ENCODE measurements at places on chromosomes 3 and 15.
A peak's percentile ranks its signal among the peaks of the same experiment; 100 is the strongest.

DNA sequence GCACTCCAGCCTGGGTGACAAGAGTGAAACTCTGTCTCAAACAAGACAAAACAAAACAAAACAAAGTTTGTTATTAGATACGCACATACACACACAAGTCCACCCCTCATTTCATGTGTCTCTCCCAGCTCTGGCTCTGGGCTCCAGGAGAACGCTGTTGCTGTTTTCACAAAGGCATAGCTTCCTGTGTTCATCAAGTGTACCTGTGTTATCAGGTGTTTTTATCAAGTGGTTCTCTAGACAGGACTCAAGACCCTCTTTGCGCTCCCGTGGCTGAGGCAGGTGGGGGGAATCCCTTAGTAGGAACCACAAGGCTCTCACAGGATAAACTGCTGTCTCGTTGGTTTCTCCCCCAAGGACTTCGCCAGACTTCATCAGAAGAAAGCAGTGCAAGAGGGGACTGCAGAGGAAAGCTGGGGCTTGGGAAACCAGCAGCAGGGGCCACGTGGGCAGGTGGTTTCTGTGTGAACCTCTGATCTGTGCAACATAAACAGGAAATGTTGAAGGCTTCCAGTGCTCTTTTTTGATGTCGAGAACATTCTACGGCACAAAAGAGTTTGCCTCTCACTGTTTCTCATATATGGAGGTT lies 6.9 kb upstream of the PPP1R2 start:
- peak; percentile 50 for DNase-seq

DNA sequence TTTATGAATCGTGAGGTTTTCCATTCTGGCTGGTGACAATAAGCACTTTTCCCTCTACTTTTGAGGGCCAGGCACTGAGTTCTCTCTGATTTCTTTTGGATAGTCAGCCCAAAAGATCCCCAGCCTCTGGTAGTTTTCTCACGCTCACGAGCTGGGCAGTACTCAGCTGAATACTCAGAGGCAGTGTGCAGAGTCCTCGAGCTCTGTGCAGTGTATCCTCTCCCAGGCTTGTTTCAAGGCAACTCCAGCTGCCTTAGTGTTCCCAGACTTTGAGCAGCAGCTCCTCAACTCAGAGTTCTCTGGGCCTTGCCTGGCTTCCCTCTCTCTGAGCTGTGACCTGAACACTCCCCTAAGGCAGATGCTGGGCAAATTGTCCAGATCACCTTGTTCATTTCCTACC lies 59.1 kb upstream of the IQSEC1 start:
- DNase-seq = no peak

GRCh38 chr15:38255690-38256089 lies 3.1 kb downstream of the SPRED1 start:
- DNase-seq = no peak

GRCh38 chr3:140170612-140171011 lies 235.6 kb downstream of the CLSTN2 start:
- no peak for DNase-seq

GRCh38 chr3:62228467-62228866 lies 144.9 kb downstream of the FEZF2 start:
- no peak for DNase-seq

DNA sequence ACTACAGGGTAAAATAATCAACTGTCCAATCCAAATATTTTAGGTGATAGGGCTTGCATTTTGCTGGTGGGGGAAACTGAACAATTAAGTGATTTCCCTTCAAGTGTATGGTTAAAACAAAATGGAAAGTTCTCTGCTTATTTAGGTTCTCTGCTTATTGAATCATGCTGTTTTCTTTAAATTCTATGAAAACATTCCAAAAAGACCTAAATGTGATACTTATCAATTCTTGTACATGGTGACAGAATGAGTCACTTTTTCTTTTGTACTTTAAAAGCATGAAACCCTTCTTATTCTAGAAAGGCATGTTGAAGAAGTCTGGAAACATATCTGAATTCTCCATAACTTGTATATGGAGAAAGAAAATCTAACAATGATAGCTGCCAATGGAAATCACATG lies 192.6 kb downstream of the FMN1 start:
- DNase-seq = no peak

DNA sequence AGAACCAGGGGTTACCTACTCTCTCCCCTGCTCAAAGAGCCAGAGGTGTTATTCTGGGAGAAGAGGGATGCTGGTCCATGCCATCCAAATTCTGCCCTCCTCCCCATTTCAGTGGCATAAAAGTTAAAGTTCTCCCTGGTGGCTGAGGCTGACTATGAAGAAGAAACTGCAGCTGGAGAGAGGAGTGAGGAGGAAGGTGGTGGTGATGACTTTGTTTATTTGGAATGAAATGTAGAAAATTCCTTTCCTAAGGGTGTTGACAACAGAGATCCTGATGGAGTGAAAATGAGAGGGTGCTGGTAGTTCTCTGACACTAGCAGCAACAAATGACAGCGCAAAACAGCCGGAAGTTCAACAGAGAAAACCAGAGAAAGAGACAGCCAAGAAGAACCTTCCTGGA lies 100.4 kb downstream of the PCCB start:
- no peak for DNase-seq

DNA sequence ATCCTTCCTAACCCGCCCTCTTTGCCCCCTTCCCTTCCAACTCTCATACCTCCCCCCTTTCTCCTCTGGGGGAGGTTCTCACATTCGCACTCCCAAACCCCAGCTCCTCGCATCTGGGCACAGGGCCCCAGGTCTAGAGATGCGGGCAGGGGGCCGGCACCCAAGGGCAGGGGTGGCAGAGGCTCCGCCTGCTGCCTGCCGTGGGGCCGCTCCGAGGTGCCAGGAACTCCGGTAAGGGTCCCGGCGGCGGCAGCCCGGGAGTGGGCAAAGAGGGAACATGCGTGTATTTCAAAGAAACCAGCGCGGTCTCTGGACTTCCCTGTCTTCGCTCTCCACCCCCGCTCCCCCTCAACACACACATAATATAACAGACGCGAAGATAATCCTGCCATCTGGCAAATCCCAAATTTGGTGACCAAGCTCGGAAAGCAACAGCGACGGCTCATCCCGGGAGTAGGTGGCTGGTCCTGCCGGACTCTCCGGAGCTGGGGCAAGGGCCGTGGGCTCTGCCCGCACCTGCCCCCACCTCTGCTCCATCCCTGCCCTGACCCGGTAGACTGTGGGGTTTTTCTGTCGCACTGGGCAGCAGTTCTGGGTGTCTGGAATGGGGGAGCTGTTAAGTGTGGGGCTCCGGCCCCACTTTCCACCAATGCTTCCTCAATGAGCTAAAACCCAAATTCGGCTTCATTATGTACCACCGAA lies 31.0 kb downstream of the NR2F2 start:
- no peak for DNase-seq

- no peak for DNase-seq
These were observed 285.0 kb downstream of the THSD4 start for GRCh38 chr15:71400294-71400693.

DNA sequence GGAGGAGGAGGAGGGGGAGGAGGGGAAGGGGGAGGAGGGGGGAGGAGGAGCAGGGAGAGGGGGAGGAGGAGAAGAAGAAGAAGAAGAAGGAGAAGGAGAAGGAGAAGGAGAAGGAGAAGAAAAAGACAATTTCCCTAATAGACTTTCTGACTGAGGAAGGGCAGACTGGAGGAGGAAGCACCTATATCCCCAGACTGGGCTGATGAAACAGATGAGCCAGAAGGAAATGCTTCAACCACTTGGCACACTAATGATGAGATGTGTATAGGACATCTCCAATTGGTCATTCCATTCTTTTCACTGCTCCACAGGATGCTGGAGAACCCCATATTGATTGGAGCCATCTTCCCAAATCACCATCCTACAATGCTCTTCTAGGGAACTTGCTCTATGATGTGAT lies 69.9 kb downstream of the LYZL4 start:
- DNase-seq = no peak

- DNase-seq = no peak
These were observed 125.0 kb upstream of the CGNL1 start for GRCh38 chr15:57251308-57251707.

- DNase-seq = no peak
These were observed 12.8 kb downstream of the FOXL2 start for GRCh38 chr3:138933981-138934691.

DNA sequence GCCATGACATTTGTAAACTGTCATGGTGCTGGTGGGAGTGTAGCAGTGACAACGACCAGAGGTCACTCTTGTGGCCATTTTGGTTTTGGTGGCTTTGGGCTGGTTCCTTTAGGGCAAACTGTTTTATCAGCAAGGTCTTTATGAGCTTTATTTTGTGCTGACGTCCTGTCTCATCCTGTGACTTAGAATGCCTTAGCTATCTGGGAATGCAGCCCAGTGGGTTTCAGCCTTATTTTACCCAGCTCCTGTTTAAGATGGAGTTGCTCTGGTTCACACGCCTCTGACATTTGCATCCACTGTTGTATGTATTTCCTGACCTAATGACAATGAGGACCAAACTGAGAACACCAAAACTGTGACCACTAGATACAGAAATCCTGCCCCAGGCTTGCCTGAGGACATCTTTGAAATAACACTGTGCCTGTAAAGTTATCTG lies 37.6 kb downstream of the RAB8B start:
- no peak for DNase-seq

DNA sequence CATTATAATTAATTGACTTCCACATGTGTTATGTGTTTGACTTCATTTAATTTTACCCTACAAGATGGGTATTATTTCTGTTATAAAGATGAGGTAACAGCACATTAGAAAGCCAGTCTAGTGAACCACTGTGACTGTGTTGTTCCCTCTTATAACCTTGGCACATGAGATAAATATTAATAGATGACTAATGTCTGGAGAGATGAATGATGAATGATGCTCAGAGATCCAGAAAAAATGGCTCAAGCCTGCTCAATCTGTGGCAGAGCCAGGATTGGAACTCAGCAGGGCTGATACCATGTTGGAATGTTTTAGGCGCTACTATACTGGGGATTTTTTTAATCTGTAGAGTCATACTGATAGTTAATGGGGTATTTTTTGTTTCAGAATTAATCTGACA lies 118.8 kb upstream of the PTX3 start:
- DNase-seq = no peak

DNA sequence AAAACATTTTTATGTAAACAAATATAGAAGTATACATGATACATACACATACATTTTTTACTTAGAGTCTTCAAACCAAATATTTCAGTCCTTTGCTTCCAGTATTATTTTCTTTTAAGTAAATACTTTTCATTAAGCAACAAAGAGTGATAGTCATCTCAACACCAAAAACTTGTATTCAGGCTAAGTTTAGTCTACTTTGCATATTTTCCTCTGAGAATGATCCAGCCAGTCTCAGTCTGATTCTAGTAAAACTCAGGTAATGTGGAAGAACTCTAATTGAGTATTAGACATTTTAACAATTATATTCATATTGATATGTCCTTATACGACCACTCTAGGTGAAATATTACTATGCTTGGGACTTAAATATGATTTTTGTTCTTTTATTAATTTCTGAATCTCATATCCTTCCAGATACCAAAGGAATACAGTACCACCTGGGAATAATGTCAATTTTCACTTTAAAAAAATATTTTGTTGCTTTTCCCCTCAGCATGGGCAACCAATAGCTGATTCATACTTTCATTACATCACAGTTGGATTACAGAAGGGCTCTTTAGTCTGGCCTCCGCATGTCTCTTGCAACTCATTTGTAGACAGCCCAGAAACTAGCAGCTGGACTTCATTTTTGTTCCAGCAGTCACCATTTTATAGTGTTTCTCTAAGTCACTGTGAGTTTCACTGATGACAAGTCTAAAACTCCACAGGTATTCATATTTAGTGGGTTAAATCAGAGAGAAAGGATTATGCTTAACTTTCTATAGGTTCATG lies 390.4 kb downstream of the ZBTB20 start:
- no peak for DNase-seq

DNA sequence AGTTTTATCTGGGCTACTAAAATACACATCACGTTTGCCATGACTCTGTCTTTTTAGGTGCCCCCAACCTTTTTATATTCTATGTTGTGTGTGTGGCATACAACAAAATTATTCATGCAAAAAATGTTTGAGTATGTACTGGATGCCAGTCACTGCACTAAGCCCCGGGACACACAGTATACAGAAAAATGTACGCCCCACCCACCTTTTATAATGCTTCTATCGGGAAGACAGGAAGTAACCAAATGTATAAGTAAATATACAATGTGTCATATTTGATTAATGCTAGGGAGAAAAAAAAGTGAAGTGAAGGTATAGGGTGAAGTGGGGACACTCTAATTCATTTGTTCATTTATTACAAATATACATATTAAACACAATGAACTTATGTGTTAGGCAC lies 503.4 kb upstream of the MDFIC2 start:
- no peak for DNase-seq

- DNase-seq = no peak
These were observed 32.7 kb upstream of the MAP3K13 start for GRCh38 chr3:185330238-185330637.

DNA sequence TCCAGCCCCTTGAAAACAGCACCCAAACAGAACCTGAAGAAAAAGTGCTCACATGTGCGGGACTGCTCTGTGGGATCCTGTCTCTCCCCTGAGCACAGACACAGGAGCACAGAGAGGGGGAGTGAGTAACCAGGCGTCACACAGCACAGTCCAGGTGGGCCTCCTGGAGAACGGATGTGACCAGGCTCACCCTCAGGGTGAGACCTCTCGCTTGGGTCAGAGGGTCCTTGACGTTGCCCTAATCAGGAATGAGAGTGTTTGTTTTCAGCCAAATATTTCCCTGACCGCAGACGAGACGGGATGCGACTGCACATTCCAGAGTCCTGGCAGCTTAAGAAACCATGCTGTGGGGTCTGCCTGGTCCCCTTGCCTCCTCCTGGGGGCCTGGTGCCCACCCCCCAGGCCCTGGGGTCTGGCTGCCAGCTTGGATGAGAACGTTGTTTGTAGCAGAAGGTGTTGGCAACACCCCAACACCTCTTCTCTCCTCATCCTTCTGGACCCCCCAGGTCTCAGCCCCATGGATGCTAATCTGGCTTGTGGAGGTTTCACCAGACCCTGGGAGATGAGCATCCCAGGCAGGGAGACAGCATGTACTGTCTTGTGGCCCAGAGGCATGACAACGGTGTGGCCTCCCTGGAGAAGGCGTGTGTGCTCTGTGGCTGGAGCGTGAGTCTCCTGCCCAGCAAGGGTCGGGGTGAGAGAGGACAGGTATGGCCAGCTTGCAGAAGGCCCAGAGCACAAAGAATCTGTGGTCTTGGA lies 42.1 kb upstream of the SLC6A6 start:
- DNase-seq = no peak
